ENCODE measurements at places on chromosomes 2 and 18.

- no peak for DNase-seq
Observed at GRCh38 chr18:2485983-2486382, 85.3 kb downstream of the METTL4 start.

- no peak for DNase-seq
Observed at GRCh38 chr2:197560146-197560665, 44.3 kb downstream of the MOB4 start.

DNA sequence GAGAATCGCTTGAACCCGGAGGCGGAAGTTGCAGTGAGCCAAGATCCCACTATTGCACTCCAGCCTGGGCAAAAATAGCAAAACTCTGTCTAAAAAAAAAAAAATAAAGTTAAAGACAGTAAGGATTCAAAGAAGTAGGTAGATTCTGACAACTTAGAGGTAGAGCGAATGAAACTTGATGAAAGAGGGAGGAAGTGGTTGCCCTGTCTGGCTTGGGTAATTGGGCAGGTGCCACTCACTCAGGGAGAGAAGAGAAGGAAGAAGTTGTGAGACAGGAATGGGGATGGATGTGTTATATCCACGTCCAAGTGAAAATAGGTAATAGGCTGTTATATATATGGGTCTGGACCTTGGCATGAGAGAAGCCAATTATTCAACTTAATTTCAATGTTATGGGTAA, 26.3 kb downstream of the NDC80 start:
- no peak for DNase-seq

DNA sequence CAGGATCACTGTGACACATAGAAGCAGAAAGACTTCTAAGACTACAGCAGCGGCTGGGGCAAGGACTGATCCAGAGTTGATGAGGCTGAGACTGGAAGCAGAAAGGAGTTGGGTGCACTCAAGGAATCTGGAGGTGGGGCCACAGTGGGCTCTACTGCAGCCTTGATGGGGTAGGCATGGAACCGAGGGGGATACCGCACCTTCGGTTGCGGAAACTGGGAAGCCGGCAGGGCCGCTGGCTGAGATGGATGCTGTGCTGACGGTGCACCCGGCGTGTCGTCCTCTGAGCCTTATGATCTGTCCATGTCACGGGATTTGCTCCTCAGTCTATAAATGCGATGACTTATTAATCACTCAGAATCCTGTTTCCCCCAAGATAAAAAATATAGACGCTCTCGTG, 473.5 kb upstream of the MYT1L start:
- DNase-seq: no peak

DNA sequence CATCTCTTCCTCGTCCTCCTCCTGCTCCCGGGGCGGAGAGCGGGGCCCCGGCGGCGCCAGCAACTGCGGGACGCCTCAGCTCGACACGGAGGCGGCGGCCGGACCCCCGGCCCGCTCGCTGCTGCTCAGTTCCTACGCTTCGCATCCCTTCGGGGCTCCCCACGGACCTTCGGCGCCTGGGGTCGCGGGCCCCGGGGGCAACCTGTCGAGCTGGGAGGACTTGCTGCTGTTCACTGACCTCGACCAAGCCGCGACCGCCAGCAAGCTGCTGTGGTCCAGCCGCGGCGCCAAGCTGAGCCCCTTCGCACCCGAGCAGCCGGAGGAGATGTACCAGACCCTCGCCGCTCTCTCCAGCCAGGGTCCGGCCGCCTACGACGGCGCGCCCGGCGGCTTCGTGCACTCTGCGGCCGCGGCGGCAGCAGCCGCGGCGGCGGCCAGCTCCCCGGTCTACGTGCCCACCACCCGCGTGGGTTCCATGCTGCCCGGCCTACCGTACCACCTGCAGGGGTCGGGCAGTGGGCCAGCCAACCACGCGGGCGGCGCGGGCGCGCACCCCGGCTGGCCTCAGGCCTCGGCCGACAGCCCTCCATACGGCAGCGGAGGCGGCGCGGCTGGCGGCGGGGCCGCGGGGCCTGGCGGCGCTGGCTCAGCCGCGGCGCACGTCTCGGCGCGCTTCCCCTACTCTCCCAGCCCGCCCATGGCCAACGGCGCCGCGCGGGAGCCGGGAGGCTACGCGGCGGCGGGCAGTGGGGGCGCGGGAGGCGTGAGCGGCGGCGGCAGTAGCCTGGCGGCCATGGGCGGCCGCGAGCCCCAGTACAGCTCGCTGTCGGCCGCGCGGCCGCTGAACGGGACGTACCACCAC, 2.1 kb downstream of the GATA6 start:
- no peak for DNase-seq

- DNase-seq: no peak
Observed at GRCh38 chr2:231887756-231888155, 38.4 kb downstream of the NPPC start.

- no peak for DNase-seq
Observed at GRCh38 chr2:624551-625347, 52.5 kb downstream of the TMEM18 start.

GRCh38 chr2:230008708-230009066, 60.0 kb downstream of the SLC16A14 start:
- no peak for DNase-seq

- no peak for DNase-seq
Observed at GRCh38 chr2:226881287-226881686, 45.4 kb downstream of the RHBDD1 start.

- peak; percentile 100 for DNase-seq
Observed at GRCh38 chr18:75290737-75291358, 80.3 kb downstream of the TSHZ1 start.

DNA sequence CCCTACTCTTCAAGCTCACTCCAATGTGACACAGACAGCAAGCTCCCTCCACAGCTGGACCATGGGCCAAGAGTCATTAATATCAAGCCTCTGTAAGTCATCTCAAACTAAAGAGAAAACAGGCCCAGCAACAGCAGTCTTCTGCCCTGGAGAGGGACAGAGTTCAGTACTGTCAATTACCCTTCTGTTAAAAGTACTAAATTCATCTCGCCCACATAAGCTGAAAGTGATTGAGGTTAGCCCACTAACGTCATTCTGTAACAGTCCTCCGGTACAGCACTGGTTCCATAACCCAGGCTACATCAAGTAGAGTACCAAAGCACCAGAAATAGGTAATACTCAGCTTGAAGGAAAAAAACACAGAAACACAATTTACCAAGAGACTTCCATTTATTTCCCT, 25.9 kb downstream of the THADA start:
- no peak for DNase-seq

- no peak for DNase-seq
Observed at GRCh38 chr18:78813936-78814710, 165.5 kb upstream of the SALL3 start.

- no peak for DNase-seq
Observed at GRCh38 chr2:207938886-207939285, 86.4 kb downstream of the PLEKHM3 start.

GRCh38 chr18:54086046-54086802, 138.2 kb downstream of the MBD2 start:
- DNase-seq: no peak

DNA sequence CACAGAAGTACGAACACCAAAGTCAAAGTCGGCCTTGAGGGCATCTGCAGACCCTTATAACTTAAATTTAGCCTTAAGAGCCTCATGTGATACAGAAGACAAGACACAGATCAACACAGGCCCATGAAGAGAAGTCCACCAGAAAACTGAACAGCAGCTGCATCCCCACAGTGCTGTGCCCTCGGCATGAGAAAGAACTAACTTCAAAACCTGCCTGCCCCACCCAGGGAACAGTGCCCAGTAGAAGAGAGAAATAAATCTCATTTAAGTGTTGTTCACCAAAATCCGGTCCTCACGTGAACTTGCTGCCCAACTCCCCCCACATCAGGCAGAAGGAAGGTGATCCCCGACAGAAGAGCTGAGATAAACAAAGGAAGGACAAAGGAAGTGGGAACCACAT, 73.7 kb downstream of the PXDN start:
- no peak for DNase-seq

GRCh38 chr18:78309307-78309706, 670.3 kb upstream of the SALL3 start:
- no peak for DNase-seq

DNA sequence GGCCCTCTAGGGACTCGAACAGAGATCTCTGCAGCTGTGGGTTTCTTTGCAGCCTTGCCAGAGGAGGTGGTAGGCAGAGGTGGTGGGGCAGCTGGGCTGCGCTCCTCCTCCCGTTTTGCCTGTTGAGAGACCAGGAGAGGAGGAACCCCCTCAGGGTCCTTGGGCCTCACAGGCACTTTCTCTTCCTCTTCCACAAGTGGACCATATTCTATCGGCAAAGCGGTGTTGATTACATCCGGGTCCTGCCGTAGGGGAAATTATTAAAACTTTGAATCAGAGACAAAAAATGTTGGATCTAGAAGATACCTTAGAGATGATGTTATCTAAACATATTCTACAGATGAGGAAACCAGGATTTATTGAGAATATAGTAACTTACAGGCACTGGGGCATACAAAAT, 78.5 kb downstream of the CLIP4 start:
- DNase-seq: no peak

- no peak for DNase-seq
Observed at GRCh38 chr2:211331736-211332135, 775.3 kb downstream of the CPS1 start.

DNA sequence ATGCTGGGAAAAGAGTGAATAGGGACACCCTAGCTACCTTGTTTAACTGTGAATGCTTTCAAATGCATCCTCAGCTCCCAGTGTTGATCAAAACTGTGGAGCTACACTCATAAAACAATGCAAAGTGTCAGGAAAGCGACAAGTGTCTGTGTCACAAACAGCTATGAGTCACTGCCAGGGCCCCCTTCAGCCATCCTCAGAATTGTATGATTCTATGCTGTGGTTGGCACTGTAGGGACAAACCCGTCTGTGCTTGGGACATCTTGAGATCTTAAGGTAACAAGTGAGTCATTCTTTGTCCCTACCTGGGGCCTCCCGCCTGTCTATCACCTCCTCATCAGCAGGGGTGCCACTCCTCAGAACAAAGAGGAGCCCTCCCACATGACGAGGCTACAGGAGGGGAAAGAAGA, 42.4 kb downstream of the KLF7 start:
- no peak for DNase-seq

GRCh38 chr2:188610827-188611226, 319.2 kb downstream of the GULP1 start:
- no peak for DNase-seq

DNA sequence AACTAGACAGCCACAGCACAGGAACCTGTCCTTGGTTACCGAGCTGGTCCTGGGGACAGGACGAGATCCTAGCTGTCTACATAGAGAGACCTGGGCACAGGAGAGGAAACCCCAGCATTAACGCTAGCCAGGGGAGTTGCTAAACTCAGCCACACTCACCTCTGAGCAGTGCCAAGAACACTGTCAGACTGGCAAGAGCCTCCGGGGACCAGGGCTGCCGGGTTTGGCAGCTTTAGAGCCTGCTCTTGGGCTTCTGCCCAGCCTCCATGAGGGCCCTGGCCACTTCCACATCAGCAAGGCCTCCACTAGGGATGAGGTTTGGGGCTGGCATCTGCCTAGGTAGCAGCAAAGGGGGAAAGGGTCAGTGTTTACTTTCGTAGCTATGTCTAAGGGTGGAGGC, 6.7 kb downstream of the TMBIM1 start:
- no peak for DNase-seq
